ENCODE measurements at places on chromosomes 5 and 9. TPM values are rescaled to one million over a fixed set of nuclear protein-coding genes. Genes with fewer than 3 reads are reported as not detected.
A peak's percentile ranks its signal among the peaks of the same experiment; 100 is the strongest.

DNA sequence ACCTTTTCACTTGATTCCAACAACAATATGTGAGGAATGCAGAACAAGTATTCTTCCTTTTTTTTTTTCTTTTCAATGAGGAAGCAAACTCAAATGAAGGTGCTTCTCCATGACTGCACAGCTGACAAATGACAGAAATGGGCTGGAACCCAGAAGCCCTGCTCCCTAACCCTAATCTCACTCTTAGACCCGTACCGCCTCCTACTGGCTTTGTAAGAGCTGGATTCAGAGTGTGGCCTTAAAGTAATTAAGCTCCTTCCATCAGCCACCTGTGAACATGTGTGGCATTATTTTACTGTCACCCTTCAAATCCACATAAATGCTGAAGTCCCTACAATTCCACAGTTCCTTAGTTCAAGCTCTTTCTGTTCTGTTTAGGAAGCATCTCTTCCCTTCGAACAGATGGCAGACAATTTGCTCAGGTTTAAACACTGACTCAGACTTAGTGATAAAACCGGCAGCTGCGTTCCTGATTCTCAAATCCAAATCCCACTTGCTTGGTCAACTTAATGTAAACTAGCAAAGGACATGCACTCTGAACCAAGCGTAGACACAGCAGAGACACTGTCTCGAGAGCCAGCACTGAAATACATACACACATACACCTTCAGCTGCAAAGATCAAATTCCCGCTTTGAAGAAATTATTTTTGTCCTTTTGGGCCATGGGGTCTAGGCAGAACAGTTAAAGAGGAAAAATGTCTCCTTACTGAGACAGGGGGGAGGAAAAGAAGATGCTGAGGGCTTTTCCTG is 316.7 kb upstream of the TLE4 start:
- peaks cover 2% of the 10 kb centered on the region for H3K27me3 ChIP-seq
- no peak for DNase-seq
- H3K4me1 ChIP-seq, result no peaks in the 10 kb centered on the region
- H3K4me3 ChIP-seq, result no peak overlapping the region
- no peaks in the 10 kb centered on the region for H3K36me3 ChIP-seq

- H3K36me3 ChIP-seq, result peaks cover 9% of the 10 kb centered on the region
- no peak for DNase-seq
- H3K27me3 ChIP-seq, result no peaks in the 10 kb centered on the region
- H3K4me3 ChIP-seq, result no peak overlapping the region
- peaks cover 3% of the 10 kb centered on the region for H3K4me1 ChIP-seq
Observed at GRCh38 chr9:128316421-128316820, 5.8 kb downstream of the TRUB2 start.

DNA sequence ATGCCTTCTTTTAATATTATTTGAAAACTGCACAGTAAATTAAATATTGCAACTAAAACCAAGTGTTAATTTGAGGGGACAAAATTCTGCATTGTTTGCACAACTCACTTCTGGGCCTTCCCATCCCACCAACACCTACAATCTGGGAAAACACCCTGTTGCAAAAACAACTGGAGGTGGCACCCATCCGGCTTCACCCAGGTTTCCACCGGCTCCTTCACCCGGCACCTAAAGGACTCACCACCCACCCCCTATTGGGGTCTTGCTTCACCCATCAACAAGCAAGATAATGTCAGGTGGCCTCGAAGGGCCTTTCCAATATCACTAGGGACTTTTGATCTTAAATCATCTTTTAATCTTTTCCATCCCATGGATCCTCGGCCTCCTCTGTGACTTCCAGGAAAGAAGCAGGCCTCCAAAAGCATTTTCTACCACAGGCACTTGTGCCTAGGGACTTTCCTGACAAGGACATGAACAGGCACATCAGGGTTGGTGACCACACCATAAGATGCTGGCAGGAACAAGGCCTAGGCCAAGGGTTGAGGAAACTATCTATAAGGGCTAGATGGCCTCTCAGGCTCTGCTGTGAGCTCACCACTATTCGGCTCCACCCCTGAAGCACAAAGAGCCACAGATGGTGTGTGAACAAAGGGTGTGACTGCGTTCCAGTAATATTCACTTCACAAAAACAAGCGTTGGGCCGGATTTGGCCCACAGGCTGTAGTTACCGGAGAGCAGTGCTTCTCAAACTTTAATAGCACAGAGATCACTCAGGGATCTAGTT is 205.1 kb downstream of the AUH start:
- DNase-seq, result peak; percentile 6
- peaks cover 56% of the 10 kb centered on the region for H3K36me3 ChIP-seq
- no peak overlapping the region for H3K27ac ChIP-seq
- H3K27me3 ChIP-seq, result no peaks in the 10 kb centered on the region
- no peak overlapping the region for H3K4me3 ChIP-seq
- H3K4me1 ChIP-seq, result peaks cover 74% of the 10 kb centered on the region

DNA sequence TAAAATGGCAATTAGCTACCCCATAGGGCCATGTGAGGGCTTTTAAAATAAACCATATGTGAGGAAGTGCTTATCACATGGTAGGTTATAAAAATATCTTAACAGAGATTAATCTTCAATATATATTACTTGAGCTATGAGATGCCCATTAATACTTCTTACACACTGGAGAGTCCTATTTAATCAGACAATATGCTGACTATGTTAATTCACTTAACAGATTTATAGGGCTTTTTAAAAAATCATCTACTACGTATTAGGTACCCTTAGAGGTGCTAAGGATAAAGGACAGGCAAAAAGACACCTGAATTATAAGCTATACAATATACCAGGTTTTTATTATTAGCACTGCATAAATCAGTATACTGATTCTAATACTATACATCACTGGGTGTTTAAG is 102.6 kb downstream of the STRBP start:
- no peak overlapping the region for H3K27ac ChIP-seq
- peaks cover 1% of the 10 kb centered on the region for H3K36me3 ChIP-seq
- H3K4me1 ChIP-seq, result no peaks in the 10 kb centered on the region
- H3K4me3 ChIP-seq, result no peak overlapping the region
- no peak for DNase-seq

DNA sequence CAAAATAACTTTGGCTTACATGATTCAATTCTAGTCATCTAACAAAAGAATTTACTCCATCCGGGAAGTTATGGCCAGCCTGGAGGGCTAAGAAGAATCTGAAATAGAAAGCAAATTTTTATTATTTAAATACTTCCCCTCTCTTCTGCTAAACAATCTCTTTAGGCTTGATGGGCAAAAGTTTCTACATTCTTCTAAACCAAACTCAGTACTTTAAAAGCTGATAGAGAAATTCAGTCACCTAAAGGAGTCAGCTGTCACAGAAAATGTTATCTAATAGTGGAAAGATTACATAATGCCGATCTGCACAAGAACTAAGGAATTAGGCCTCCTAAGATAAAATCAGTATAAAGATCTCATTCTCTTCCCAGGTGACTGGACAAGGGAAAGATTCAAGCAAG is 32.4 kb downstream of the GNAQ start:
- no peak overlapping the region for H3K27ac ChIP-seq
- no peaks in the 10 kb centered on the region for H3K27me3 ChIP-seq
- peaks cover 21% of the 10 kb centered on the region for H3K4me1 ChIP-seq
- no peak for DNase-seq
- H3K4me3 ChIP-seq, result no peak overlapping the region
- peaks cover 12% of the 10 kb centered on the region for H3K36me3 ChIP-seq

- H3K4me3 ChIP-seq, result peak overlapping the region; percentile 89
Observed at GRCh38 chr5:14666357-14666756, 1.8 kb downstream of the OTULIN start.

DNA sequence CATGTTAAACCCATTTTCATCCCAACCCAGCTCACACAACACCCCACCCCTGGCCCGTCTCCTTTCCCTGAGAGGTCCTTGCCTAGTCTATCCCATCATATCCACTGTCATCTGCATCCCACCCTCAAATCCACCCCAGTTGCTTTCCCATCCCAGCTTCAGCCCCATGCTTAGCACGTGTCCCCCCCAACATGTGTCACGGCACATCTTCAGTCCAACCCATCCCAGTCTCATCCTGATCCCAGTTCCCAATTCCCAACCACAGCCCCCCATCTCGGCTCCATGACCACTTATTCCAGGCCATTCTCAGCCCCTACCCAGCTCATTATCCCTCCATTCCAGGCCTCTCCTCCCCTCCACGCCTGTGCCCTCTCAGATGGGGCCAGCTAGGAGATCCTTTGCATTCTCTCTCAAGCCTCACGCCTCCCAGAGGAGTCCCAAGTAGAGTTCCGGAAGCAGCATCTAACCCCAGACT is 605 bp upstream of the DBN1 start:
- peak overlapping the region; percentile 69 for H3K4me3 ChIP-seq
- H3K4me1 ChIP-seq, result peaks cover 48% of the 10 kb centered on the region
- H3K27me3 ChIP-seq, result peaks cover 13% of the 10 kb centered on the region
- peak overlapping the region; percentile 36 for H3K27ac ChIP-seq

DNA sequence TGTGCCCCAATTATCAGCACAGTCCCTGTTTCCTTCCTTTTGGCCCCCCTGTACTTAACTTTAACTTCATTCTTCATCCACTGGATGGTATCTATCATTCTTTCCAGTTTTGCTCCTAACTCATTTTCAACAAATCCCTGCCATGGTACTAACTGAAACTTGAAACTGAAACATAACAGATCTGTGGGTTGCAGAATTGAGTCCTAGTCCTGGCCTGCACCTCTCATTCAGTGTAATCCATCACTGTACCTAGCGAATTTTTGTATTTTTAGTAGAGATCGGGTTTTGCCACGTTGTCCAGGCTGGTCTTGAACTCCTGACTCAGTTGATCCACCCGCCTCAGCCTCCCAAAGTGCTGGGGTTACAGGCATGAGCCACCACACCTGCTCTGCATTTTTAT is 15.3 kb upstream of the PIK3R1 start:
- H3K4me1 ChIP-seq, result no peaks in the 10 kb centered on the region
- H3K27me3 ChIP-seq, result peaks cover 8% of the 10 kb centered on the region
- H3K36me3 ChIP-seq, result no peaks in the 10 kb centered on the region
- no peak overlapping the region for H3K4me3 ChIP-seq
- no peak overlapping the region for H3K27ac ChIP-seq

GRCh38 chr9:91170951-91171350 is 190.8 kb downstream of the AUH start:
- DNase-seq, result no peak
- no peak overlapping the region for H3K27ac ChIP-seq
- peaks cover 39% of the 10 kb centered on the region for H3K4me1 ChIP-seq

- peaks cover 22% of the 10 kb centered on the region for H3K4me1 ChIP-seq
- no peaks in the 10 kb centered on the region for H3K27me3 ChIP-seq
- no peak for DNase-seq
- peaks cover 24% of the 10 kb centered on the region for H3K36me3 ChIP-seq
Observed at GRCh38 chr9:110073356-110073905, 134.5 kb downstream of the C9orf152 start.

DNA sequence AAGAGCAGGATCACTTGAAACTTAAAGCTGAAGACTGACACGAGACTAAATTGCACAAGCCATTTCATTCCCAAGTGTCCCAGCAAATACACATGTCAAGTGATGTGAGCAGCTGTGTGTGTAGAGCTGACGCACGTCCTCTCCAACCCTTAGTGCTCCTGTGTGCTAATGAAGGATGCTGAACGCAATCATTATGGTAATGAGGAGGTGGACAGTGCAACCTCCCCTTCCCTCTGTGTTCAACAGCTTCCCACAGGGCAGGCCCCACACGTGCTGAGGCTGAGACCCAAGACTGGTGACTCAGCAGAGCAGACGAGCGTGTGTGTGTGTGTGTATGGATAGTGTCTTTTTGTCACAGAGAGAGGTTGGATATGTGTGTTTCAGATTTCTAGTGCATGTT is 702.1 kb downstream of the SEMA5A start:
- no peaks in the 10 kb centered on the region for H3K4me1 ChIP-seq
- no peaks in the 10 kb centered on the region for H3K27me3 ChIP-seq
- H3K27ac ChIP-seq, result no peak overlapping the region

DNA sequence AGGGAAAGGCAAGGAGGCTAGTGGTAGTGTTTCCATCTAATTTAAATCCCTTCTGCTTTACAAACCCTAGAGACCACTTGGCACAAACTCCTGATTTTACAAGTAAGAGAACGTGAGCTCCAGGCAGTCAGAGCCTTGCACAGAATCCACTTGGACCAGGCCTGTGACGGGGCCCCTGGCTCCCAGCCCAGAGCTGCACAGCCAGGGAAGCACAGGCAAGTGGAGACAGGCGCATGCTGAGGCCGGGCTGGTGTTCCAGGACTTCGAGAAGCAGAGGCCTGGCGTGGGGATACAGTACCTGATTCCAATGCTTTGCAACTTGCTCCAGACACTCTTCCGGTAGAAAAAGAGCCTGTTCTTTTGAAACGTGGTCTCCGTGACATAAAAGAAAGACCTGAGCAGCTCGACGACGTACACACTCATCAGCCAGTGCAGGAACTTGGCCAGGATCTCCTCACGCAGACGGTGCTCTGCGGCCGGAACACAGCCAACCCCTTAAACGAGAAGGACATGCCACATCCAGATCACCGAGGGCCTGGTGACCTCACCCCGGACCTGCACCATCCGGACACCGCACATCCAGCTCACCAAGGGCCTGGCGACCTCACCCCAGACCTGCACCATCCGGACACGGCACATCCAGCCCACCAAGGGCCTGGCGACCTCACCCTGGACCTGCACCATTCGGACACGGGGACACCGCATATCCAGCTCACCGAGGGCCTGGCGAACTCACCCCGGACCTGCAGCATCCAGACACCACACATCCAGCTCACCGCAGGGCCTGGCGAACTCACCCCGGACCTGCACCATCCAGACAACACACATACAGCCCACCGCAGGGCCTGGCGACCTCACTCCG is 12.5 kb downstream of the TERT start:
- no peaks in the 10 kb centered on the region for H3K27me3 ChIP-seq
- H3K4me3 ChIP-seq, result no peak overlapping the region
- no peaks in the 10 kb centered on the region for H3K4me1 ChIP-seq

- no peak overlapping the region for H3K4me3 ChIP-seq
- H3K36me3 ChIP-seq, result peaks cover 38% of the 10 kb centered on the region
- DNase-seq, result no peak
- H3K27ac ChIP-seq, result no peak overlapping the region
Observed at GRCh38 chr5:44821164-44821563, 12.4 kb downstream of the MRPS30 start.

GRCh38 chr9:13648068-13648467 is 368.6 kb upstream of the MPDZ start:
- no peaks in the 10 kb centered on the region for H3K27me3 ChIP-seq
- no peak overlapping the region for H3K27ac ChIP-seq
- no peaks in the 10 kb centered on the region for H3K36me3 ChIP-seq
- no peak for DNase-seq
- H3K4me1 ChIP-seq, result no peaks in the 10 kb centered on the region
- H3K4me3 ChIP-seq, result no peak overlapping the region

GRCh38 chr5:60223342-60223741 is 329.8 kb upstream of the PDE4D start:
- no peak for DNase-seq
- H3K27me3 ChIP-seq, result no peaks in the 10 kb centered on the region
- H3K27ac ChIP-seq, result no peak overlapping the region
- no peaks in the 10 kb centered on the region for H3K36me3 ChIP-seq
- no peaks in the 10 kb centered on the region for H3K4me1 ChIP-seq

- H3K27ac ChIP-seq, result no peak overlapping the region
- H3K4me1 ChIP-seq, result no peaks in the 10 kb centered on the region
- no peak overlapping the region for H3K4me3 ChIP-seq
Observed at GRCh38 chr9:122383992-122384461, 13.2 kb downstream of the PTGS1 start.

Gene OSMR
- total RNA-seq, result not detected

Gene GRK6
- total RNA-seq, result 296 TPM

Gene NDST1
- 0.71 TPM for total RNA-seq

Gene WDR5
- total RNA-seq, result 42.5 TPM

Gene FABP6
- total RNA-seq, result not detected

Gene ALDH1A1
- not detected for total RNA-seq

Gene GCNT4
- total RNA-seq, result 1.7 TPM

Gene ANXA2R
- total RNA-seq, result 29.5 TPM

Gene C9orf153
- 0.12 TPM for total RNA-seq

Gene PCDHA7
- not detected for total RNA-seq

Gene GPR151
- total RNA-seq, result not detected
